Neural crest cell (in vitro differentiated cells): ENCODE measurements at places on chromosomes 12 and 14. TPM values are rescaled to one million over a fixed set of nuclear protein-coding genes. Genes with fewer than 3 reads are reported as not detected.
A peak's percentile ranks its signal among the peaks of the same experiment; 100 is the strongest.

ITGA7 gene
- total RNA-seq: 57.9 and 63.7 TPM in 2 replicates

IKZF4 gene
- total RNA-seq: 42.3 and 45.5 TPM in 2 replicates

GRCh38 chr12:121295746-121296617 lies 527 bp downstream of the CAMKK2 start:
- peak; percentile 16 for DNase-seq

- DNase-seq: peak; percentile 17
These were observed 127.3 kb downstream of the CNTN1 start for GRCh38 chr12:40819436-40820108.

DNA sequence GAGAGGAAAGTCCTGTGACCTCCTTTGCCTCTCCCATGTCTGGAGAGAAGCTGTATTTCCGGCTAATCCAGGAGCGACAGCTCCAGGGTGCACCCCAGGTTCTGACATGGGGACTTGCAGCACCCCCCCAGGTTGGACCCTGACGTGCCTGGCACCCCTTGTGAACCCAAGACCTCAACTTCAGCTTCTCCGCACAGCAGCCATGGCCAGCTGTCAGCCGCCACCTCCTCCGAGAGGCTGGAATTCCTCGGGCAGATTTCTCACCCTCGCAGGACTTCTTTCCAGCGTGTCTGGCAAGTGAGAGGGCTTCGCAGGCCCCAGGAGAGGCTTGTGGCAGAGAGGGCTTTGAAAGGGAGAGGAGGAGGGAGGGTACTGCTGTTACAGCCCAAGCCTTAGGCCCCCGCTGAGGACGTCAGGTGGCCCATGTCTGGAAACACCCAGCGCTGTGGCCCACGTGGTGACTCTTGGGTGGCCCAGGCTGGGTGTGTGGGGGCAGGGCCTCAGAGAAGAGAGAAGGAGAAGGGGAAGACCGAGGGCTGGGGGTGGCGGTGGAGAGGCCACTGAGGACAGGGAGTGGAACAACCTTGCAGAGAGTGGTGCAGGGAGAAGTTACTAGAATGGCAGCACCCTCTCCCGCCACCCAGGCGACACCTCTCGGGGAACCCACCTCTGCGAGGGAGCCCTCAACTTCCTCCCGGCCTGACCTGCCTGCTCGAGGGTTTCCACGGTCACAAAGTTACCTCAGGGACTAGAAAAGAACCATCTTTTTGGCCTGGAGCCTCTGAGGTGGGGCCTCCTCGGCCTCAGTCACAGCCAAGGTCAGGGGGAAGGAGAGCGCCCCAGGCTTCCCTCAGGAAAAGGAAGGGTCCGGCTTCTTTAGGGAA lies 11.7 kb upstream of the RPS6KL1 start:
- no peak for DNase-seq

- no peak for DNase-seq
These were observed 20.7 kb downstream of the AHNAK2 start for GRCh38 chr14:104957146-104958113.

- DNase-seq: no peak
These were observed 1.2 kb upstream of the TNFAIP2 start for GRCh38 chr14:103121846-103122584.

DNA sequence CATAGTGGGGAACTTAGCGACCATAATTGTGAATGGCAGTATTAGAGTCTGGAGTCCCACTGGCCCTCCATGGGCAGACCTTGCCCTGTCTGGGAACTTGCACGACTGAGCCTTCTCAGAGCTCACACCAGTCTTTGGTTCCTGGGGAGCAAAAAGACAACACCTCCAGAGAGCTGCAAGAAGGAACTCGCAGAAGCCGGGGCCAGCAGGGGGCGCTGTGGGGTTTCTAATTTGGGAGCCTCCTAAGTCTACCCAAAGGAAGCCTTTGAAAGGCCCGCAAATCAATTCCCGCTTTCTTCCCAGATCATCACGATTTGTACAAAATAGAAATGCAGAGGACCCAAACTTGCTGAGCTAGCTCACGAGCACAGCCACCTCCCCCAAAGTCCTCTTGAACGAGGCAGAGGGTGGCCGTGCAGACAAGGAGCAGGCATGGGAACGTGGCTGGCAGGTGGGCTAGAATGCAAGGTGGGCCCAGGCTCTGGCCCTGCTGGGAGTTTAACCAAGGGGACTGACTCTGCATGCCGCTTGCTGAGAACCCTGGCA lies 46.3 kb upstream of the FBXO21 start:
- DNase-seq: peak; percentile 97

- no peak for DNase-seq
These were observed 921 bp upstream of the CEP83 start for GRCh38 chr12:94460616-94460959.

DNA sequence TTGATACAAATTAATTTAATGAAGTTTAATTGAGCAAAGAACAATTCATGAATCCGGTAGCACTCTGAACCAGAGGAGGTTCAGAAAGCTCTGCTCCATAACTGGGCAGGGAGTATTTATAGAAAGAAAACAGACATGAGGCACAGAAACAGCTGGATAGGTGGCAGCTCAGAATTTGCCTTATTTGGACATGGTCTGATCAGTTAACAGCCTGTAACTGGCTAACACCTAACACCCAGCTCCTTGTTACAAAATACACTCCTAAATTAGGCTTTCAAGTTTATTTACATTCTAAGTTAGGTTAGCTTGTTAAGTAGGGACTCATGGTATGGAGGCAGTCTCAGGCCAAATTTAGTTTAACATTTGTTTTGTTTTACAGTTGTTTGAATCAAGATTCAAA lies 67.8 kb upstream of the TMCC3 start:
- DNase-seq: no peak

- no peak for DNase-seq
These were observed 23.0 kb upstream of the TC2N start for GRCh38 chr14:91890291-91890749.

GRCh38 chr14:92411941-92412340 lies 89.0 kb downstream of the SLC24A4 start:
- no peak for DNase-seq

DNA sequence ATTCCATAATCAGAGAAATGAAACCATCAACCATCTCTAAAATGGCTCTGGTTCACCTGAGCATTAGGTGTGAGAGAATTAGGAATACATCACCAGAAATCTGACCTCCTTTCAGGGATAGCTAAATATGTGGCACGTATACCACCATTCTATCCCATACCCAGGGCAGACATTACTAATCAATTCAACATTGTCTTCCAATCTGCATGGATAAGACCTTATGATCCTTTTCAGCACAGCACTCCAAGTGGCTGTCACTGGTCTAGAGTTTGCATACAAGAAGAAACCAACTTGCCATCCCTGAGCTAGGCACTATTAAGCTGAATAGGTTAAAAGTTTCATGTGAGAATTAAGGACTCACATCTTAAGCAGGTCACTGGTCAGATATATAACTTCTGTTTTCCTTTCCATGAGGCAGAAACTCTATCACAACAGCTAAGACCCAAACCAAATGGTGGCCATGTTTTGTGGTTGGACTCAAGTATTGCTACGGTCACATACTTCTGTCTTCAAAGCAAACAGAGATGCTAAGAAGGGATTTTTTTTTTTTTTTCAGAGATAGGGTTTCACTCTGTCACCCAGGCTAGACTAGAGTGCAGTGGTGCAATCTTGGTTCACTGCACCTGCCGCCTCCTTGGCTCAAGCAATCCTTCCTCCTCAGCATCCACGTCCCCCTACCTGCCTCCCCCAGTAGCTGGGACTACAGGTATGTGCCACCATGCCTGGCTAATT lies 249.0 kb downstream of the DPF3 start:
- no peak for DNase-seq
